Activated CD4-positive, alpha-beta T cell treated with anti-CD3 and anti-CD28 coated beads for 1 hour (primary cell): ENCODE measurements at places on chromosomes 12 and 14.

- no peak for DNase-seq
These were observed 473.5 kb upstream of the MGAT4C start for GRCh38 chr12:86729739-86730138.

GRCh38 chr14:30227876-30228275 lies 300.2 kb upstream of the PRKD1 start:
- DNase-seq = no peak

- no peak for DNase-seq
These were observed 22.3 kb downstream of the FBXW8 start for GRCh38 chr12:116933091-116933490.

DNA sequence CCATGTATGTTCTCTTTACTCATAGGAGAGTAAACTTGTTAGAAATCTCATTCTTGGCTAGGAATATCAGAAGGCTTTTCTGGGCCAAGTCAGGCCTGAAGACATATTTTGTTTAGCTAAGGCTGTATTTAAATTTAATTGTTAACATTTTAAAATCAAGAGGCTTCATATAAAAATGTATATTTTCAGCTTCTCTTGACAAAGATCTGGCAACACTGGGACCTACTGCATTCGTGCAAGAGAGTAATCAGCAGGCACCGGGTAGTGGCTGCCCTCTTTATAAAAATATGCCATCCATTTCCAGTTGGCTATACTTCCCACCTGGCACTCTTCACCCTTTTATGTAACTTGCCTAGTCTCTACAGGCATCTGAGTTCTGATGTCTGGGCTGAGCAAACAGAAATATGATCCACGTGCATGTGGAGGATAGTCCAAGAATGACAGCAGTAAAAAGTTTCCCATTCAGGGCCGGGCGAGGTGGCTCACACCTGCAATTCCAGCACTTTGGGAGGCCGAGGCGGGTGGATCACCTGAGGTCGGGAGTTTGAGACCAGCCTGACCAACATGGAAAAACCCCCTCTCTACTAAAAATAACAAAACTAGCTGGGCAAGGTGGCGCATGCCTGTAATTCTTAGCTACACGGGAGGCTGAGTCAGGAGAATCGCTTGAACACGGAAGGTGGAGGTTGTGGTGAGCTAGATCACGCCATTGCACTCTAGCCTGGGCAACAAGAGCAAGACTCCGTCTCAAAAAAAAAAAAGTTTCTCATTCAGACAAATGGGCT lies 2.0 kb upstream of the SOS2 start:
- DNase-seq = no peak

DNA sequence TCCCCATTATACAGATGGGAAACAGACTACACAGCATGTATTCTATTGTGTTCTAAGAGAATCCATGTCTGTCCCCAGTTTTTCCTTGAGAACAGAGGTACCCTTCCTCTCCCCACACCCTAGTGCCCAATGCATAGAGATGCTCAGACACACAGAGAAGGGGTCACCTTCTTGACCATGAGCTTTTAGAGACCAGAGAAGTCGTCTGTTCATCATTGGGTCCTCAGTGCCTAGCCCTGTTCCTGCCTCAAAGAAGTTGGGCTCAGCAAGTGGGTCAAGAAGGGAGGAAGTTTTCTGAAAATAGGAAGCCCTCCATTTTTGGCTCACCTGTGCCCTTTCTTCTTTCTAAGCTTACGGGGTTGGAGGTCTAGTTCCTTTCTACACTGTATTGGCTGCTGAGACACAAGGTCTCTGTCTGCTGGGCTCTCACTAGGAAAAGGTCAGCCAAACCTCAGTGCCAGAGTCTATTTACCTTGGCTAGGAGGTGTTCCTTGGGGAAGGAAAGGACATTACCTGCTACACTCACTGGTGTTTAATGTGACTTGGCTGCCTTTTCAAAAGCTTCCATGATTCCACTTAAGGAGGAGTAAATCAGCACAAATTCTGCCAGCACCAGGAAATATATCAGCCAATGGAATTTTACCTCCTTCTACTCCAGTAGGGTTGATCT lies 198.5 kb upstream of the PWP1 start:
- DNase-seq = no peak

GRCh38 chr14:87994974-87995373 lies 2.0 kb upstream of the GALC start:
- DNase-seq = no peak

- no peak for DNase-seq
These were observed 527.9 kb downstream of the SOX5 start for GRCh38 chr12:23421556-23421955.

DNA sequence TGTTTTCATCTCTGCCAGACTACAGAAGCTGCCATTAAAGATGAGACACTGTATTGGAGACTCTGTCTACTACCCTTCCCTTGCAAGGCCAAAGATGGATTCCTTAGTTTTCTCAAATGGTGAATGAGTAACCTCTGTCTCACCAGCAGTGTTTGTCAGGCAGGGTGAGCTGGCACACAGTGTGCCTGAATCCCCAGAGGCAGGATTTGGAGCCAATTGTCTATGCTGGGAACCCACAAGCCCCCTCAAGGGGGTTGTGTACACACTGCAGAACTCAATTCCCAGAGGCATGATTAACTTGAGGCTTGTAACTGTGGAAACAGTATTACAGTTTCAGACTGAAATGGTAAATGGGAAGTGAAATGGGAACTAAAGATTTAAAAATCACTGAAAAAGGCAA lies 136.8 kb upstream of the PTPRB start:
- DNase-seq = no peak

DNA sequence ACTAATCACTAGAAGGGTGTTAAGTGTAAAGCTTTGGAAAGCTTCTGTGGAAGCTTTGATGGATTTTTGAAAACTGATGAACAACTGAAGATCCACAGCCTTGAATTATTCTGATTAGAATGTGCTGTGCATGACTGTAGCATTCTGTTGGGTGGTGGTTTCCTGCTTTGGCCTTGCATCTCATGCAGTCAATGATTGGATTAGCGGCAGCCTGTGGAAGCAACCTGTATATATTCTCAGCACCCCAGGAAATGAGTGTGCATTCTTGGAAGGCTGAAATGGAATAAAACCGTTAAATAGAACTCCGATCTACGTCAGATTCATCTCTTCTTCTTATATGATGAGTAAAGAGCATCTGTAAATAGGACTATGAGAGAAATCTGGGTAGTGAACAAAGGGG lies 120.2 kb downstream of the SLC16A7 start:
- DNase-seq = no peak

DNA sequence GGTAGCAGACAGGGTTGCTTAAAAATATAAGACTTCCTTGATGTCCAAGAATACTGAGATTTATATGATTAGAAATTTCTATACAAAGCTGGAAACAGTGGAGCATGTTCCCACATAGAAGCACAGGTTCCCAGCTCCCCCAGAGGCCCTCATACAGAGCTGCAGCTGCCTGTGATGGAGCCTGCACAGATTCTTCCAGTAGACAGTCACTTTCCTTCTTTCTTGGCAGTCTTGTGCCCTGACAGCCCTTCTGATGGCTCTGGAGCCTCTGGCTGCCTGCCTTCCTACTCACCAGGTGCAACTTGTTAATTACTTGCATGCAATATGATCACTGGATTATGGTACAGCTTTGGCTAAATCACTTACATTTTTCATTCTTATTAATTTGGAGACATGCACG lies 44.4 kb downstream of the BICD1 start:
- DNase-seq = no peak

- no peak for DNase-seq
These were observed 1.5 kb downstream of the FBLN5 start for GRCh38 chr14:91945751-91946621.

GRCh38 chr12:100348657-100349454 lies 8.0 kb upstream of the SLC17A8 start:
- DNase-seq = no peak

GRCh38 chr12:113591480-113591974 lies 119.9 kb upstream of the LHX5 start:
- DNase-seq = no peak

DNA sequence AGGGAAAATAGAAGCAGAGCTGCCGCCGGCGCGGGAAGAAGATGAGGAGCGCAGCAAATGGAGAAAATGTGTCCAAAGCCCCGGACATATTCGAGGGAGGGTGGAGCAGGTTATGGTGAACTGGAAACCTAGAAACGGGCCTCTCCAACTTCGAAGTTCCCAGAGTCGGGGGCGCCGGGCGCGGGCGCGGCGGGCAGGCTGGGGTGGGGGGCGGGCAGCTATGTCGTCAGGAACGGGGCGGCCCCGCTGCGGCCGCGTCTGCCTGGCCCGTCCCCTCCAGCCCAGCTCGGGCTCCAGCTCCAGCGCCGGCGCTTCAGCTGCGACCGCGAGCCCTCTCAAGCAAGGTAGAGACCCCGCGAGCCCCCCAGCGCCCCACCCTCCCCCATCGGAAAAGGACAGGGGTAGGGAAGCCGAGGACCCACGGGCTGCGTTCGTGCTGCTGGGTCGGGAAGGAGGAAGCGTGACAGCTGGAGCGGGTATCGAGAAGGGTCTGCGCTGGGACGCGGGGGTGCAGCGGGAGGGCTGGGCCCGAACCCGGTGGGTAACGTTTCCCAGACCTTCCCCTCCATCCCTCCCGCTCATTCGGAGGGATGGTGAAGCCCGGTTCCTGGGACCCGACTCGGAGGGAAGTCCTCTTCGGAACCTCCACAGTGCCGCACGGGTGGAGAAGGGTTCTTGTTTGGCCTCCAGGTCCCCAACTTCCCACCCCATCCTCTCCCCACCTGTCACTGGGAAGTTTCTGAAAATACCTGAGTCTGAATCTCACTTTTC lies 1.0 kb downstream of the DGKA start:
- no peak for DNase-seq

- DNase-seq = no peak
These were observed 27.6 kb downstream of the EML5 start for GRCh38 chr14:88765130-88765529.

GRCh38 chr12:58712976-58713375 lies 207.3 kb downstream of the LRIG3 start:
- no peak for DNase-seq

DNA sequence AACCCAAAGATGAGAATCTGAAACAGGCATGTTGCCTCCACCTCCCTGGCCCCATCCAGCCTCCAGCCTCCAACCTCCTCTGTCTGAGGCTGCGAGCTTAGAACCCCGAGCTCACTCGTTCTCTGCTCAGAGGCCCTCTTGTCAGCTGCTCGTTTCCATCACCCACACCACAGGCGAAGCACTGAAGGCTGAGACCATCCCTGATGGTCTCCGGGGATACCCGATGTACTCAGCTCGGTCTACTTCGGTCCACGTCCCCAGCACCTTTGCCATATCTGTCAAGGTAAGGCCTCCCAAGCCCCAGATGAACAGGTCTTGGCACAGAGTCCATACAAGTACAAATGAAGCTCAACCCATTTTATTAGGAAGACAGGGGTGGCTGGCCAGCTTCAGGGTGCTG lies 72.4 kb downstream of the TTC7B start:
- no peak for DNase-seq

GRCh38 chr14:67241411-67242167 lies at the start of gene PALS1:
Gene PALS1, plus strand, starts transcription at chr14:67241435. Its CDS starts 37,736 bp downstream, at chr14:67279171.
- DNase-seq = no peak

- no peak for DNase-seq
These were observed 39.7 kb downstream of the FMNL3 start for GRCh38 chr12:49667325-49668090.

GRCh38 chr12:67578976-67579661 lies 69.4 kb upstream of the DYRK2 start:
- no peak for DNase-seq

GRCh38 chr14:72576258-72576657 lies 317.6 kb downstream of the DPF3 start:
- DNase-seq = no peak

GRCh38 chr12:102539651-102540553 lies 59.5 kb upstream of the IGF1 start:
- no peak for DNase-seq

GRCh38 chr12:122474324-122474716 lies 26.4 kb downstream of the ZCCHC8 start:
- no peak for DNase-seq

- DNase-seq = no peak
These were observed 36.9 kb downstream of the FOXN3 start for GRCh38 chr14:89379891-89380820.

GRCh38 chr12:12926571-12927071 lies 25.3 kb downstream of the GPRC5D start:
- no peak for DNase-seq

GRCh38 chr14:88559852-88560251 lies 3.0 kb upstream of the ZC3H14 start:
- no peak for DNase-seq

DNA sequence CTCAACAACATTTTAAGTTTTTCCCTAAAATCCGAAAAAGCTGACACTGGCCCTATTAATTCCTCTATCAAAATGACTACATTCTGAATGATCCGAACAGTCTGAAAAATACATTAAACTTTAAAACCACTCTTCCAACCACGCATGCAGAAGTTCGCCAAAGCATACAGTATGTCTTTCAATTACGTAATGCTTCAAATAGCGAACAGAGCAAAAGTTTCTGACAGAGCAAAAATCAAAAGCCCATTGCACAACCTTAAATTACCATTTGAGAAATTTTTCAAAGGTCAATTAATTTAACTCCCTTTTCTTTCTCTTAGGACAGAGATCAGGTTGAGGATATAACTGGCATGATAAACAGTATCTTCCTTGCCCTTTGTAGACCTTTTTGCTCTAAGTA lies 33.2 kb downstream of the LRIG3 start:
- DNase-seq = no peak

GRCh38 chr14:73424453-73424852 lies 33.9 kb downstream of the NUMB start:
- no peak for DNase-seq

GRCh38 chr14:90562652-90563051 lies 165.8 kb downstream of the CALM1 start:
- DNase-seq = no peak

- DNase-seq = no peak
These were observed 137.8 kb downstream of the TTC7B start for GRCh38 chr14:90678420-90678819.

GRCh38 chr12:71795901-71796300 lies 41.2 kb downstream of the RAB21 start:
- DNase-seq = no peak

DNA sequence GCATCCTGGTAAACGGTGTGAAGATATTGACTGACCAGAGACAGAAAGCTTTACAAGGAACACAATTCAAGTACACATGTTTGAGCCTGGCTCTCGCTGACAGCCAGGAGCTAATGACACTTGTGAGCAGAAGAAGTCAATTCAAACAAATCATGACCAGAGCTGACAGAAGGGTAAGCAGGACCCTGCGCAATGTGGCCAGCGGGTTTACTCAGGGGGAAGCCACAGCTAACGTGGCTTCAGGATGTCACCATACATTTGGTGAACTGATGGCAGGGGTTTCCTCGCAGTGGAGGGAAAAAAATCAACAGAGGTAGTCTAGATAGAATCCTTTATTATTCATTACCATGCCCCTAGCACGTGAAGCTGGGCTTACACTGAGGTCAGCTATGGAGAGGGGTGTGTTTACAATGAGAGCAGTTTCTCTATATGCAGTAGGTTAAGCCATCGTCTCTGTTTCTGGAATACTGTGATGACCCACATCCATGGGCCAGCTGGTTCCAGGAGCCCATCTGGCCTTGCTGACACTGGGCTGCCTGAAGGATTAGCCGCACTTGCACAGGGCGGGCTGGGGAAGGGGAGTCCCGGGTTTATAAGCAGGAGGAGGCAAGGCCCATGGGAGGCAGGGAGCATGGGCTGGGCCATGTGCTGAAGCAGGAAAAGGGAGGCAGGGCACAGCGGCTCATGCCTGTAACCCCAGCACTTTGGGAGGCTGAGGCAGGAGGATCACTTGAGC lies 198.2 kb upstream of the PRMT8 start:
- no peak for DNase-seq
